Activated naive CD4-positive, alpha-beta T cell treated with anti-CD3 and anti-CD28 coated beads, Interleukin-2, amount 50 U/mL, for 16 hours (primary cell): ENCODE measurements at places on chromosomes 1 and 21.

GRCh38 chr1:169312084-169312954, 55.3 kb downstream of the NME7 start:
- no peak for DNase-seq

- no peak for DNase-seq
Measured at GRCh38 chr1:89391686-89392085, 27.8 kb downstream of the GBP6 start.

DNA sequence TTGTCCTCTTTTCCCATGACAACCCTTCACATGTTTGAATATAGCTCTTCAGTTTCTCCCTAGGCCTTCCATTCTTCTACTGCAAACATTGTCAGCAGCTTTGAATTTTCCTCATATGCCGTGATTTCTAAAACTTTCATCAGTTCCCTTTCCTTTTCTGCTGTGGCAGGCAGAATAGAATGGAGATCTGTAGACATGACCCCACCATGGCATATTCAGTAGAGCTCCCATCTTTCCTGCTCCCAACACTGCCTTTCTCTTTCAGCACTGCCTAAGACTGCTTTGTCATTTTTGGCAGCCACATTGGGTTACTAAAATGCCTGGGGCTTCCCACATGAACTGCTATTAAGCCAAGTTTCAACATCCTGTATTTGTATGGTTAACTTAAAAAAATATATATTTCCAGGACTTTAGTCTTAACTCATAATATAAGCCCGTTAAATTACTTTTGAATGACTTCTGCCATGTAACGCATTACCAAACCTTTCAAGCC, 60.9 kb downstream of the TBX19 start:
- no peak for DNase-seq

GRCh38 chr1:46412893-46413595, 18.9 kb downstream of the FAAH start:
- DNase-seq = no peak

DNA sequence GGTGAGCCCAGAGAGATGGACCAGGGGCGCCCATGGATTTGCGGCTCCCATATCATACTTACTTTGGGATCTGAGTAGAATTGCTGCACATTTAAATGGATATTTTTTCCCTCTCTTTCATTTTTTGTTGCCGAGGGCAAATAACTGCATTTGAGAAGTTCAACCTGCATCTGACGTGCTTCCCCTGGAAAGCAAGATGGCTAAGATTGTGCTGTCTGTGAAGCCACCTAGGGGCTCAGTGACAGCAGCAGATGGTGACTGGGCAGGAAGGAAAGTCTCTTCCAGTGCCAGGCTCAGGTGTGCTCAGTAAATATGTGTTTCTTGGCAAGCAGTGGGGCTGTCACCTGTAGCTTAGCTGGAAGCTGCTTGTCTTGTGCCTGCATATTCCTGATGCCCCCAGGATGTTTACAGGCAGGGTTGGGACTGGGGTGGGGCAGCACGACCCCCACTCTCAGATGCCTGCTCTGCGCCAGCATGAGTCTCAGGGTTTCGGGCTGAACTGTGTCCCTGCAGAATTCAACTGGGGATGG, 59.8 kb upstream of the ETV3 start:
- DNase-seq = no peak

GRCh38 chr1:33899746-33900145, 35.9 kb downstream of the HMGB4 start:
- no peak for DNase-seq

DNA sequence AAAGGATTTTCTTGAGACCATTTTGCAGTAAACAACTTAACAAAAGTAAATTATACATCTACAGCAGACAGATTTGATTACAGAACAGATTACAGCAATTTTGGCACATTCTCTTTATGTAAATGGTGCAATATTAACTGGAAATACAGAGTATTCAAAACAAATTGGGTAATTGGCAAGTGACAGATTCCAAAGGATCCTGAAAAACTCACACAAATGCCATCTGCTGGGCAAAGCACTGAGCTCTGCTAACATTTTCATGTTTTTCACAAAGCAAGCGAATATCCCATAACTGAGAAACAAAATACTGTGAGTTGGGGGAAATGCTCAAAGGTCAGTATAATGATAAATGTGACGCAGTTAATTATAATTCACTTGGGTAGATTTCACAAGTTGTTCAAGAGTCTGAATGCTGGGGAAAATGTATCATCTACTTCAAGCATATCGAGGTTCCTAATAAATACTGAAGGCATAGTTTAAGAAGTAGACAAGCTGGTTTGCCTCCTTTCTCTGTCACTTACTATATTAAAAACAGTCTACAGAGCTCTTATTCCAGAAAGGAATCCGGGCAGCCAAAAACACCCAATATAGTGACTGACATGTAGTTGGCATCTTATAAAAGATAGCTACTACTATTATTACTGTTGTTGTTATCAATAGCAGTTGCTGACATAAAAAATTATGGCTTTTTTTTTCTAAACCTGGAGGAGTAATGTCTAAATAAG, 75.8 kb upstream of the SDC3 start:
- no peak for DNase-seq

DNA sequence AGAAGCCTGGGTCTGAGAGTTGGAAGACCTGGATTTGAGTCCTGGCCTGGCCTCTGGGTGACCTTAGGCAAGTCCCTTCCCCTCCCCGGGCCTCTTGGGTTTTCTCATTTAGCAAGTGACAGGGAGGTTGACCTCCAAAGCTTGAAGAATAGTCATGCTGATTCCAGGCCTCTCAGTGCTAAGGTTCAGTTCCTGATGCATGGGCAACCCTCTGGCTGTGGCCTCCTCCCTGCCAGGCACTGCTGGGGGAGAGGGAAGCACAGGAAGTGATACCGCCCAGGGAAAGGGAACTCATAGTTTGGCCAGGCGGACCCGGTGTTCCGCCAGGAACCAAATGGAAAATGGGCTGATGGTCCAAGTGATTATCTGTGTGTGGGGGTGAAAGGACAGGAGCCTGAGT, 23.6 kb upstream of the WASF2 start:
- DNase-seq = no peak

DNA sequence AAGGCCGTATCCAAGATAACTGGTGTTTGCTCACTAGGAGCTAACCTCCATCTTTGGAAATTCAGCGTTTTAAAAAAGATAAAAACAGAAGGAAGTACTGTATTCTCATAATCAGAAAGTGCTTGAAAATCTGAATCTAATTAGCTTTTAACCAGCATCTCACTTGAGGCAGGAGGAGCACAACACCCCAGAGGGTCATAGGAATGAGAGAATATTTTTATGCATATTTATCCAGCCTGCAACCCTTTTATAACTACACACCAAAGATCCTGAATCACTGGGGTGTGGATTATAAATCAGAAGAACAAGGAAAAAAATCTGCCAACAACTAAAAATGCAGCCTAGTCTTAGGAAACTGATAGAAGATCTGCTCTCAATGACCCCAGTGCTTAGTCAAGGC, 68.0 kb upstream of the PTCH2 start:
- no peak for DNase-seq

DNA sequence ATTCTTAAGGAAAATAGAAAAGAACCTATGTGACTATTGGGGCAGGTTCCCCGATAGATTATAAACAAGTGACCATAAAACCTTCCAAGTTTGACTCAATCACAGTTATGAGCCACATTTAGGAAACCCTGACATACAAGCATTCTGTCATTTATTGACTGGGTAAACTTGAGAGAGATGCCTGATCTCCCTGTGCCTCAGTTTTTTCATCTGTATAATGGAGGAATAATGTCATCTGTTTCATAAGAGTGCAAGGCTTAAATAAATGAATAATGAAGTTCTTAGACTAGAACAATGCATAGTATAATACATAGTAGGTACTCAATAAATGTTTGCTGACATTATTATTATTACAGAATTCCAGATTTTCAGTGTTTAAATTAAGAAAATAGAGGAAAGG, 18.9 kb upstream of the EEIG2 start:
- no peak for DNase-seq

GRCh38 chr1:18041102-18041501, 66.5 kb upstream of the IGSF21 start:
- no peak for DNase-seq
